ENCODE measurements at places on chromosomes 12 and 14.

GRCh38 chr12:64392221-64392620, 1.7 kb upstream of the C12orf56 start:
- no peak for DNase-seq

DNA sequence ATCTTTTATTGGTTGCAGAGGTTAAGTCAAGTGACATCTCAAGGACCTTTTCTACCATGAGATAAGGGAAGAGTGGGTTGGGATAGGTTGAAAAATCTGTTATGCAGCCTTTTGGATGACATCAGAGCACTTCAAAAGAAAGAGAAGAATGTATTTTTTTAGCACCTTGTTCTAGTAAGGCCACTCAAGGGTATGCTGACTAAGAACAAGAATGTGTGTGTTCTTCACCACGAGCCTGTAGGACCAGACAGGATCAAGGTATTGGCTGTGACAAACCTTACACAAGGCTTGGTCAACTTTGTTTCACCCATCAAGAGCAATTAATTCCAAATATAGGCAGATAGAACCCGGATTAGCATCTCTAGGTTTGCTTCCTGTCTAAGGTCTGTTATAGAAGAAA, 142.5 kb downstream of the SAMD4A start:
- DNase-seq: no peak

DNA sequence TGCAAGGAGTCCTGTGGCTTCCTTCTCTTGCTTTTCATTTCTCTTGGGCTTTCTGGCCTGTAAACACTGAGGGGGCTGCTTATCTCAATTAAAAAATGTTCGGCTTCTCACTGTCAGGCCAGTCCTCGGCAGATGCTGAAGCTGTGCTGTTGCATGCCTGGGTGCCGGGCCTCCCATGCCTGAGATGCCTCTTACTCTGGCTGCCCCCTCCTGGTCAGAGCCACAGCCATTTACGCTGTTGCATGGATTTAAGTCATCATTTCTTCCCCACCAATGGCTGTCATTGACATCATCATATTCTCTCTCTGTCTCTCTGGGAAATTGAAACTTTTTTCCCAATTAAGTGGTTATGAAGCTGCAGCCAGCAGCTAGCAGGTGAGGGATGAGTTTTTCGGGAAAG, 53.7 kb downstream of the FOXN4 start:
- peak; percentile 35 for DNase-seq

DNA sequence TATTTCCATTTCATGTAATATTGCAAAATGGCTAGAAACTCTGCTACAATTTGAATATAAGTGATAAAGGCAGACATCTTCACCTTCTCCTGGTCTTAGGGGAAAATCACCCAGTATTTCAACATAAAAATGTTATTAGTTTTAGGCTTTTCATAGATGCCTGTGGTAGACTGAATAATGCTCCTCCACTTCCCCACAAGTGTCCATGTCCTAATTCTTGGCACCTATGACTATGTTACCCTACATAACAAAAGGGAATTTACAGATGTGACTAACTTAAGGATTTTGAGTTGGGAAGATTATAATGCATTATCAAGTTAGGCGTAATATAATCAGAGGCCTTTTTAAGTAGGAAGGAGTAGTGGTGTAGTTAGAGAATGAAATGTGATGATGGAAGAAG, 196.4 kb downstream of the TMTC3 start:
- DNase-seq: no peak

DNA sequence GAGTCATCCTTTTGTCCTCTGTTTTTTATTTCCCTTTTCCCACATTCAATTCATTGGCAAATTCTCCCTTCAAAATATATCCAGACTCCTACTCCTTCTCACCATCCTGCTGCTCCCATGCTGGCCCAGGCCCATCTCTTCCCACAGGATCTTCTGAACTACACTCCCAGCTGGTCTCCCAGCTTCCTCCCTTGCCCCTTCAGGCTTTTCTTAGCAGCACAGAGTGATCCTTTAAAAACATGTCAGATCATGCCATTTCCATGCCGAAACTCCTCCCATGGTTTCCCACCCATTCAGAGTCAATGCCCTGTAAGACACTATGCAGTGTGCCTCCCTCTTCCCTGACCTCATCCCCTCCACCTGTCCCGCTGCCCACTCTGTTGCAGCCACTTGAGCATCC, 2.4 kb upstream of the KRT84 start:
- DNase-seq: peak; percentile 58

DNA sequence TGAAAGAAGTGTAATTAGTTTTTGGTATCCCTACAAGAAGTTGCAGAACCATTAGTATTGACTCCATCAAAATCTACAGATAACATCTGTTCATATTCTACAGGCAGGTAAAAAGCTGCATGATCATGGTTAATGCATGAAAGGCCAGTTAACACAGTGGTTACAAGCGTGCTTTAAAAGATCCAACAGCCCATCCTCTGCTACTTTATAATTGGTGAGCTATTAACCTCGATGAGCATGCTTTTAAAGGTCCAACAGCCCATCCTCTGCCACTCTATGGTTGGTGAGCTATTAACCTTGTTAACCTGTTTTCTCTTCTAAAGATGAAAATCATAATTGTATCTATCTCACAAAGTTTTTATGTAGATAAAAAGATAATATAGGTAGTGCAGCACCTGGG, 289.3 kb downstream of the DUSP6 start:
- no peak for DNase-seq

GRCh38 chr12:57341275-57341990, 89.4 kb downstream of the R3HDM2 start:
- peak; percentile 13 for DNase-seq

DNA sequence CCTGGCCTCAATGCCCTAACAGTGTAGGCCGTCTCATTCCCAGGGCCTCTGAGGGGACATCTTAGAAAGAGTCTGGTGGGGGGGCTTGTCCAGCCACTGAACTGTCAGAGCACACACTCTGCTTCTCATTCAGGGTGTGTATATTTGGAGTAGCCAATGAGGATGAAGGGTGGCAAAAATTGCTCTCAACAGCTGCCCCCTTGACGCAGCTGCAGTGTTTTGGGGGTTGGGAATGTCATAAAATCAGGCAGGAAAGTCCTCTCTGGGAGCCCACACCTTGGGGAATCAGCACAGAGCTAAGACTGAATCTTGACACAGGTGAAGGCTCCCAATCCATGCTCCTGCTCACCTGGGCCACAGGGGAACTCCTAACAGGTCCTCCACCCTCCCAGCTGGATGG, 1.5 kb downstream of the RASAL1 start:
- DNase-seq: no peak

DNA sequence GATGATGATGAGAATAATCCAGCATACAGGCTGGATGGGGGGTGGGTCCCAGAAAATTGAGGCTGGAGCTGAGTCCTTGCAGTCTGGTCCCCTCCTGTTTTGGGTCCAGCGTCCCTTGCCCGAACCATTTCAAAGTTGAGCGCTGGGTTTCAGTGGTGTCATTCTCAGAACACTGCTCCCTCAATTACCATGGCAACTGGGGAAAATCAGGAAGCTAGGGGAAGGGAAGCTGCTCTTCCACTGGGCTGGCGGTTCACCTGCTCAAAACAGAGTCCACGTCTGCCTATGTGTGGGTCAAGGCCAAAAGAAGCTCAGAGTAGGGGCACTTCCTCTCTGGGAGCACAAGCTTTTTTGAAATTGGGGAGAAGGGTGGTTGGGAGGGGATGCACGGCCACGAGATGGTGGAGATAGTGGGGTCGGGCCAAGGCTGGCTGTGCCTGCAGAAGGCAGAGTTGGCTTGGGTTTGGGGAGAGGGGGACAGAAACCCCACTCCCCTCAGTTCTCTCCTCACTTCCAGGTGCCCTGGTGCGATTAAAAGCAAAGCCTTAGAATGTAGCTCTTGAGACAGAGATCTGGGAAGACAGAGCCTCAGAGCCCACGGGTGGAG, 1.7 kb upstream of the NOS1 start:
- no peak for DNase-seq

GRCh38 chr14:91606851-91607250, 96.7 kb upstream of the PPP4R3A start:
- DNase-seq: no peak

GRCh38 chr12:4027412-4027811, 154.2 kb upstream of the PARP11 start:
- no peak for DNase-seq

DNA sequence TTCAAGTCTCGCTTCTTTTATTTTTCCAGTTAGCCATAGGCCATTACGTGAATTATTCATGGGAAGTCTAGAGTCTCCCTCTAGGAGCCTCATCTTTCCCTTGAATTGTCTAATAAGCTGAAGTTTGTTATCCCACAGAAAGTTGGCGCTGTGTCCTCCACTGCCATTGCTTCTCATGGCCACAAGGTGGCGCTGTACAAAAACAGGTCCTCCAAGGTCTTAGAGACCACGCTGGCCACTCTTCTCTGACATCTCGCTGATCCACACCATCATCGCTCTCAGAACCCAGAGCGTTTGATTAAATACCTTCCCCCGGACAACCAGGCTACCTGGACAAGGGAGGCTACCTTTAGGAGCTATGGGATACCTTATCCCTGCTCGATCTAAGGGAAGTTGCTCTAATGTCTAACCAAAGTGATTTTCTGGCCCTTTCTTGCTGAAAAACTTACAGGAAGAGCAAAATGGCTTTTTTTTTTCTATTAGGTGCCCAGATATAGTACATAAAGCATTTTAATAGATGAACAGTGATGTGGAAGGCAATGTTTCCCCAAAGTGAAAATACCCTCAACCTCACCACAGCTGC, 110.0 kb downstream of the CCDC60 start:
- peak; percentile 44 for DNase-seq

- DNase-seq: peak; percentile 43
These were observed 10.1 kb upstream of the GRIP1 start for GRCh38 chr12:66688846-66689439.

GRCh38 chr12:92208613-92209121, 63.0 kb upstream of the BTG1 start:
- DNase-seq: peak; percentile 59

DNA sequence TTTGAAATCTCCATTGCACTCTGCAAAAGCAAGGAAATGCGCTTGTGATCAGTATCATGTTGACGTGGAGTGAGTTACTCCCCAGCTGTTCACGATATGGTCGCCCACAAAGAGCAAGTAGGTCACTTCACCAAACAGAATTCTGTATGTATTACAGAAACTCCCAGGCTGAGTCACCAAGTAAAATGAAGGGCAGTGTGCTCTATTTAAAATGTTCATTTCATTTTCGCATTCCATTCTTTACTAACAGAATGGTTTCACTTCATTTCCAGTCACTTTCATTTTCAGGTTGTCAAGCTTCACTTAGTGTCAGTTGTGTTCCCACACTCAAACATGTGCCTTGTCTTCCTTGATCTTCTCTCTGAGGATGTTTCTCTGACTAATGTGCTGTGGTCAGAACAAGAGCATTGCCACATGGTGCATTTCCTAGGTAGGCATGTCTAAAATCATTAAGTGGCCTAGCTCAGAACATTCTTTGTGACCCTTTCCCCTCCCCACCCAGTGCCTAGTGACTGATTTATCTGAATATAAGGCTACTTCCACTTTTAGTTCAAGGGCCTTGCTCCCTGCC, 391.2 kb downstream of the RAD51B start:
- DNase-seq: peak; percentile 13

- DNase-seq: no peak
These were observed 33.0 kb downstream of the FOXN3 start for GRCh38 chr14:89384023-89384422.

- peak; percentile 74 for DNase-seq
These were observed at the start of gene KIF5A for GRCh38 chr12:57549909-57550640. Gene KIF5A, plus strand, starts transcription at chr12:57550044. Its CDS starts 228 bp downstream, at chr12:57550272.

- DNase-seq: peak; percentile 19
These were observed at the start of gene HPD for GRCh38 chr12:121858662-121859572. Gene HPD, minus strand, starts transcription at chr12:121858859. Its CDS starts 36 bp downstream, at chr12:121858823.

DNA sequence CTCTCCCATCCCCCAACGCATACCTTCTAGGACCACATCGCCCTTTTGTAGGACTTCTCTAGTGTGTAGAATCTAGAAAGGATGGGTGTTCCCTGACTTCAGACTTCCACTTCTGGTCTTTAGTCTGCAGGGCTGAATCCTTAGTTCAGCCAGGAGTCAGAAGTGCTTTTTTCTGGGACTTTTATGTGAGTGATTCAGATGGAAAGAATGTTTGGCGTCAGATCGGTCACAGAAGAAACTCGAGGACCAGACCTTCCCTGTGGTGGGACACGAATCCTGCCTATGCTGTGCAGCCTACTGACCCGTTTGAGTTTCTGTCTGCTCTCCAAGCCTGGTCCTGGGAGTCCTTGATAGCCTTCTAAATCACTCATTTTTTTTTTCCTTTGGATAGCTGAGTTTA, 165.4 kb upstream of the SSTR1 start:
- DNase-seq: no peak

GRCh38 chr12:53868511-53868986, 70.1 kb upstream of the HOXC13 start:
- DNase-seq: no peak

GRCh38 chr14:91218014-91218413, 26.5 kb downstream of the GPR68 start:
- DNase-seq: no peak

All from Ammon's horn (tissue), 1 donor.